ENCODE measurements at places on chromosomes 4 and X.

DNA sequence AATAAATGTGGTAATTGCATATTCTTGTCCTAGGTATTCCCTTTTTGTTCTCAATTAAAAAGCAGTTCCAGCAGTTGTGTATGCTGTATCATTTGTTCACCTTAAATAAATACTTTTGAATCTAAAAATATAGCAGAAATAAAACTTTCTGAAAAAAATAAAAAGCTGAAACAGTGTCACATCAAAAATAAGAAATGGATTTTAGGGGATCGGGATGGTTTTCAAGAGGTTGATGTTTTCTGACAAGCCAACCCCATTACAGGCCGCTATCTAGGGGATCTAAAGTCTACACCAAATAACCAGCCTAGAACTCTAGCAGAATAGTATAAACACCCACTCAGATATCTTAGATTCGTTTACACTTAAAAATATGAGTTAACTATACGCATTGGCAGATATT lies 95.4 kb upstream of the MAML3 start:
- no peak for DNase-seq

GRCh38 chrX:134373736-134374135 lies 86.2 kb upstream of the HPRT1 start:
- DNase-seq, result no peak

DNA sequence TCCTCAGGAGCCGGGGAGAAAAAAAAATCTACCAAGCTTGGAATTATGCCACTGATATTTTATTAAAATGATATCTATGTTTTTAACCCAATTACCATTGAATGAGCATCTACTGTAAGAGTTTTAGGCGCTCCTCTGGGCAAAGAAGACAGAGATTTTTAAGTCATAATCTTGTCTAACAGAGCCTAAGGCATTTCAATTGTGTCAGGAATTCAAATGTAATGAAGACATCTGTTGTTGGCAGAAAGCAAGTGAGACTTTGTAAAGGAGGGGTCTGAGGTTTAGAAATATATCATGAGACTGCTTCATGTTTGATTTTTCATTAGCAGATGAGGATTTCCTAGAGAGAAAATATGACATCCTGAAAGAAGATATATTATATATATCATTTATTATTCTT lies 1158.1 kb downstream of the FSTL5 start:
- DNase-seq, result no peak

DNA sequence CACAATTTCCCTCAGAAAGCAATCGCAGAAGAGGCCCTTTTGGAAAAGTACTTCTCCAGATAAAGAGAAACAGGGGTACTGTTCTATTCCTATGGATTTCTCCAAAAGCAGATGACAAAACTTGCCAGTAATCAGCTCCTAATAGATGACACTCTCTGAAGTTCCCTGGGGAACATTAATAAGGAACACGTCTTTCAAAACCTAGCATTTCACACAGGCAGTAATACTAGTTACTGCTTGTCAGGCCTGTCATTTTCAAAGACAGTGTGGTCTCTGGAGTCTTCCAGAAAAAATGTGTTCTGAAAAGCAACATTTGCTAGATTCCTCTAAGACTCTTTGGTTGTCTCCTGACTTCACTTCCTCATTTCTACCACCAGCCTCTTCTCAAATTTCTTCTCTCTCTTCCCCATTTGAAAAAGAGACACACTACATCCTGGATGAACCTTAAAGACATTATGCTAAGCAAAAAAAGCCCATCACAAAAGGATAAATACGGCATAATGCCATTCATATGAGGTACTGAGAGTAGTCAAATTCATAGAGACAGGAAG lies 47.3 kb downstream of the CHRDL1 start:
- no peak for DNase-seq

DNA sequence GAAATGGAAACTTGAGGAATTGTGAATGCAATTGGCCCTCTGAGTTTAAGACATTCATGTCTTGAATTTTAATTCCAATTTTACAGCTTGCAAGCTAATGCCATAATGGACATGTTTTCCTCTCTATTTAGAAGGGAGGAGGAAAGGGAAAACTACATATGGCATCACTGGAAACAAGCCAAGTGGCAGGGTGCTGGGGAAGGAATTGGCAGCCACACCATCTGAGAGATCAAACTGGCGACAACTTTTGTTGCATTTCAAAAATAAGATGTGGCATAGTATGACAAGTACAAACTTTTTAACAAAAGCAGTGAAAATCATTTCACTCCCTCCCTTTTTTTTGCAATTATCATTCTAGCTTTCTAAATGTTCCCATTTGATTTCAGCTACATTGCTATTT lies 615.6 kb downstream of the CENPC start:
- DNase-seq, result no peak

Measured in activated CD8-positive, alpha-beta memory T cell treated with anti-CD3 and anti-CD28 coated beads, Interleukin-2, amount 50 U/mL, for 4 hours (primary cell).